ENCODE measurements at places on chromosomes 3 and 15.

- no peak for DNase-seq
Observed at GRCh38 chr3:14691239-14691638, 16.3 kb downstream of the C3orf20 start.

GRCh38 chr15:59237119-59237855 lies 30.6 kb downstream of the LDHAL6B start:
- no peak for DNase-seq

DNA sequence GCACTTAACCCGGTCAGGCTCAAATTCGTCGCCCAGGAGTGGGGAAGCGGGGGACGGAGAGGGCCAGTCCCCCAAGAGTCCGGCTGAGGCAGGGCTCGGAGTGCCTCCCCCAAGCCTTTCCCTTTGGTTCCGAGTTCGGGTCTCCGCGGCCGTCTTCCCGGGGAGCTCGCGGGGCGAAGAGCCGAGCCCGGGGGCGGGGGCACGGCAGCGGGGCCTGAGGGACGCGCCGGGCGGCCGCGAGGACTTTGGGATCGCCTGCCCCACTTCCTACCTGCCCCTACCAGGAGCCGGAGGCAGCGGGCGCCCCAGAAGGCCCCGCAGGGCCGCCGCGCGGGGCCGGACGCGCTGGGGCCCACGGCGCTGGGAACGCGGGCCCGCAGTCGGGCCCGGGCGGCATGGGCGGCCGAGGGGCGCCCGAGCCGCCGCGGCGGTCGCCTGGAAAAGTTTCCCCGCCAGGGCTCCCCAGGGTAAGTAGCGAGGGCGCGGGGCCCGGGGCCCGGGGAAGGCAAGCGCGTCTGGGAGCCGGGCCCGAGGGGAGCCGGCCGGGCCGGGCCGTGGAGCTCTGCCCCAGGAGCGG lies 2.8 kb downstream of the FURIN start:
- peak; percentile 73 for DNase-seq

DNA sequence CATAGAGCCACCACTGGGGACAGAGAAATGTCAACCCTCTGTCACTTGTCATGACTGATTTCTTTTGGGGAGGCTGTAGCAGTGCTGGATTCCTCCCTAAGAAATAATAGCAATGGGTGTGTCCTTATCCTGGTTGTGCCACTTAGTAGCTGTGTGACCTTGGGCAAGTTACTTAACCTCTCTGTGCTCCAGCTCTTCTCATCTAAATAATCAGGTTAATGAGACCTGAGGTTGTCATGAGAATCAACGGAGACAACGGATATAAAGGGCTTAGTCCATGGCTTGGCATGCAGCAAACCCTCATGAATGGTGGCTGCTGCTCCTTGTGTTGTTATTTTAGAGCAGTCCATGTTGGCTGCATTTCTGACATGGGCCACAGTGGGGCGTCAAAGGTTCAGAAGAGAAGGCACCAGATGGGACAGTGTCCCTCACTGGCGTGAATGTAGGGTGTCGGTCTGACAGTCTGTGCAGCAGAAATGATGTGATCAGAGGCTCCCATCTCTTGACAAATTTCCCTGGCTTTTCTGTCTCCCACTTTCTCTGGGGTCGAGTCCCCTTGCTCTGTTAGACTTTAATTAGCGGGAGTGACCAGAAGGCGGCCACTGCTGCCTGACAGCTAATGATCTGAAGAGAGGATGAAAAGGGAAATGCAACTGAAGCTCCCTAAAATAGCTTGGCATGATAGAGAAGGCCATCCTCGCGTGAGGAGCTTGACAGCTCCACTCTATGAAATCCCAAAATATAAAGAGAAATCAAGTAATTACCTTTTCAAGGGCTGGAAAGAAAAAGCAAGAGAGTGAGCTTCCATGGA lies 209.4 kb downstream of the CADPS start:
- DNase-seq, result peak; percentile 83

GRCh38 chr3:105354429-105354828 lies 12.3 kb upstream of the ALCAM start:
- peak; percentile 59 for DNase-seq

- DNase-seq, result peak; percentile 73
Observed at GRCh38 chr3:9028134-9028533, 64.9 kb upstream of the RAD18 start.

DNA sequence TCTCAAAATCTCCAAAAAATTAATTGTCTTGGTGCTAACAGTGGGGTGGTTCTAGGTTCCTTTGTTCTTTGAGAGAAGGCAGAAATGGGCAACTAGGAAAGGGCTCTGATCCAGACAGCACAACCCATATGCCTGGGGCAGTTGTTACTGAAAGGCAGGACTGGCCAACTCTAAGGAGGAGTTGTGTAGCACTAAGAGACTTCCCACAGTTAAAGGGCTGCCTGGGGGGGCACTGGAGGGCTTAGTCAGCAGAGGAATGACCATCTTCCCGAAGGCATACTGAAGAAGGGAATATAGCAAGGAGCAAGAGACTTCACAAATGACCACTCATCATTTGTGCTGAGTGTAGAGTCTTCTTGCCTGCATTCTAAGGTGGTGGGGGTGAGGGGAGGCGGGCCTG lies 15.8 kb downstream of the ILDR1 start:
- no peak for DNase-seq

- DNase-seq, result no peak
Observed at GRCh38 chr15:45251888-45252287, at the start of gene SLC28A2. Gene SLC28A2, plus strand, starts transcription at chr15:45252234. Its CDS starts 982 bp downstream, at chr15:45253216.

GRCh38 chr3:32399030-32399620 lies 7.5 kb downstream of the CMTM7 start:
- DNase-seq, result peak; percentile 79

DNA sequence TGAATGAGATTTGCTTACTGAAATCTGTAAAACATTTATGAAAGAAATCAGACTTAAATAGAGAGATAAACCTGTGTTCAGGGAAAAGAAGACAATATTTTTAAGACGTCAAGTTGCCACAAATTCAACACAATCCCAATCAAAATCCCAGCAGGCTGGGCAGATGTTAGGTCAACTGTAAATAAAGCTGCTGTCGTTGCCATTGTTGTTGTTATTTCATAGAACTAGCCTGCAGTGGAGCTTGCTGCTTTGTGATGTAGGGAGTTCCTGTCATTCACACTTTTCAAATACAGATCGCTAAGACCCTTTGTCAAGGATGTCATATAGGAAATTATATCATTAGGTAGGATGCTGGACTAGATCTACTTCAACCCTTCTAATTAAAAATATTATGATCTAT lies 123.1 kb downstream of the NEO1 start:
- no peak for DNase-seq

DNA sequence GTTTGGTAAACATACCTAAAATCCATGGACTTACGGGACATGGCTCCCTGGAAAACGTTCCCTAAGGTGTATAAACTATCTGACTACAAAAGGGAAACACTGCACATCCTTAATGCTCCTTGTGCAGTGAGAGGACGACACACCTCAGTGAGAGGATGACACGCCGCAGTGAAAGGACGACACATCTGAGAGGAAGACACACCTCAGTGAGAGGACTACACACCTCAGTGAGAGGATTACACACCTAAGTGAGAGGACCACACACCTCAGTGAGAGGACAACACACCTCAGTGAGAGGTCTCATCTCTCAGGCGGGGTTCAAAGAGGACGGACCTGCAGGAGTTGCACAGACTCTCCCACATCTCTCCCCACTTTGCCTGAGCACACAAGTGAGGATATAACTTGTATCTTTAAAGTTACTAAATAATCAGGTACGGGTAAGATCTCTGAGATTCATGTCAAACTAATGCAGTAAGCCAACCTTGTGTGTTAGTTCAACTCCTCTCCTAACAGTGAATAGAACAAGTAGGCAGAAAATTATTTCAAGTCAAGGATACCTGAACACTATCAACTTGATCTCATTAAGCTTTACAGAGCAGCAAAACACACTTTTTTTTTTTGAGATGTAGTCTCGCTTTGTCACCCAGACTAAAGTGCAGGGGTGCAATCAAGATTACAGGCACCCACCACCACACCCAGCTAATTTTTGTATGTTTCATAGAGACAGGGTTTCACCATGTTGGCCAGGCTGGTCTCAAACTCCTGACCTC lies 32.1 kb downstream of the HERC2 start:
- DNase-seq, result no peak

DNA sequence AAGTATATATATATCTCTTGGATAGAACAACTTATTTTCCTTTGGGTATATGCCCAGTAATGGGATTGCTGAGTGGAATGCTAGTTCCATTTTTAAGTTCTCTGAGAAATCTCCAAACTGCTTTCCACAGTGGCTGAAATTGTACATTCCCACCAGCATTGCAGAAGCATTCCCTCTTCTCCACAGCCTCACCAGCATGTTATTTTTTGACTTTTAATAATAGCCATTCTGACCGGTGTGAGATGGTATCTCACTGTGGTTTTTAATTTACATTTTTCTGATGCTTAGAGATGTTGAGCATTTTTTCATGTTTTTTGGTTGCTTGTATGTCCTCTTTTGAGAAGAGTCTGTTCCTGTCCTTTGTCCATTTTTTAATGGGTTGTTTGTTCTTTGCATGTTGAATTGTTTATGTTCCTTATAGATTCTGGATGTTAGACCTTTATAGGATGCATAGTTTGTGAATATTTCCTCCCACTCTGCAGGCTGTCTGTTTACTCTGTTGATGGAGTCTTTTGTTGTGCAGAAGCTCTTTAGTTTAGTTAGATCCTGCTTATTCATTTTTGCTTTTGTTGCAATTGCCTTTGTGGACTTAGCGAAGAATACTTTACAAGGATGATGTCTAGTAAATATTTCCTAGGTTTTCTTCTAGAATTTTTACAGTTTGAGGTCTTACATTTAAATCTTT lies 82.7 kb upstream of the NR2F2 start:
- DNase-seq, result peak; percentile 44

GRCh38 chr3:66747261-66747660 lies 246.4 kb upstream of the LRIG1 start:
- DNase-seq, result peak; percentile 44

GRCh38 chr15:48721061-48721810 lies 75.7 kb upstream of the FBN1 start:
- DNase-seq, result peak; percentile 91

GRCh38 chr3:127915115-127915936 lies at the start of gene KBTBD12:
Gene KBTBD12, plus strand, starts transcription at chr3:127915232. Its CDS starts 7,830 bp downstream, at chr3:127923062.
- no peak for DNase-seq

- DNase-seq, result no peak
Observed at GRCh38 chr3:187721055-187721454, 18.7 kb upstream of the RTP2 start.

DNA sequence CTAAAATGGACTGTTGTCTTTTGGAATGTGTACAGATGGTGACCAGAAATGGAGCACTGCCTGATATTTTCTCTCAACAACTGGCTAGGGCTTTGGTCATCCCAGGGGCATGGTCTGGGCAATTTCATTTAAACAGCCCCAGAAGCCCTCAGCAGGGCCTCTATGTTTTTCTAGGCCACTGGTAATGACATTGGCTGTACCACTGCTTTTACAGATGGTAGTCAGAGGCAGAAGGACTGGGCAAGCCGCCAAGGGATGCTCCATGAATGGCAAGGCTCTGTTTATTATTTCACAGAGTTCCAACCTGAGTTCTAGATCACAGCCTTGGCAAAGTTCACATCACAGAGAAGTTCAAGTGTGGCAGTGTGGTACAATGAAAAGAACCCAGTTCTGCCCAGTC lies 37.0 kb upstream of the LMCD1 start:
- DNase-seq, result no peak

DNA sequence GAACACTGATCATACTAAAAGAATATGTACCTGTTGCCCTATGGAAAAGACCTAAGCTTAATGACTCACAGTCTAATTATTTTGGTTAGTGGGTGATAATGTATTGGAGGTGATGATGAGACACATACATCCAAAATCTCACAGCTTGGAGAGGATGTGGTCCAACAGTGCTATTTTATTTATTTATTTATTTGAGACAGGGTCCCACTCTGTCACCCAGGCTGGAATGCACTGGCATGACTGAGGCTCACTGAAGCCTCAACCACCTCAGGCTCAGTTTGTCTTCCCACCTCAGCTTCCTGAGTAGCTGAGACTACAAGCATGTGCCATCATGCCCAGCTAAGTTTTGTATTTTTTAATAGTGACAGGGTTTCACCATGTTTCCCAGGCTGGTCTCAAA lies 35.0 kb downstream of the LPP start:
- no peak for DNase-seq

- DNase-seq, result no peak
Observed at GRCh38 chr15:43256341-43256740, 10.4 kb downstream of the TGM5 start.

DNA sequence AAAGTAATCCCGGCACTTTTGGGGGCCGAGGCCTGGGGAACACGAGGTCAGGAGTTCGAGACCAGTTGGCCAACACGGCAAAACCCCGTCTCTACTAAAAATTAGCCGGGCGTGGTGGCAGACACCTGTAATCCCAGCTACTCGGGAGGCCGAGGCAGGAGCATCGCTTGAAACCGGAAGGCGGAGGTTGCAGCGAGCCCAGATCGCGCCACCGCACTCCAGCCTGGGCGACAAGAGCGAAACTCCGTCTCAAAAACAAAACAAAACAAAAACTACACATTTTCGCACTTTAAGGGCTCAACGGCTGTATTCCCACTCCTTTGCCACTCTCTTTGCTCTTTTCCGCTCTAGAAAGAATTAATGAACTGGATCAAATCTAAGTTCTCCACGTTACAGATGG lies 763 bp upstream of the TRNT1 start:
- no peak for DNase-seq

- no peak for DNase-seq
Observed at GRCh38 chr3:33962396-33962795, 164.0 kb downstream of the PDCD6IP start.

DNA sequence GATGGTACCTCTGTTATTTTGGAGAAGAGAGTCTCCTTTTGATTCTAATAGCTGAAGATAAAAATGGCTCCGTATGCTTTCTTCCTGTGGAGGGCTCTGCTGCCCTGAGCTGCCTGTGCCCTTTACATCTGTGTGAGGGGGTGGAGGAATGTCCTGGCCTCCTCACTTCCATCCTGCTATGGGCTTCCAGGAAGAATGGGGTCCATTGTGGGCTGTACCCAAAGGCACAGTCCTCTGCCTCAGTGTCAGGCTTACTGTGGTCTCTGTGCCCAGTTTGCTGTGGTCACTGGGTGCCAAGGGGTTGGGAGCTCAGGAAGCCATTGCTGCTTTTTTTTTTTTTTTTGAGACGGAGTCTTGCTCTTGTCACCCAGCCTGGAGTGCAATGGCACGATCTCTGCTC lies 14.4 kb downstream of the DAG1 start:
- DNase-seq, result peak; percentile 13

GRCh38 chr3:179668429-179668828 lies 15.6 kb downstream of the USP13 start:
- no peak for DNase-seq

DNA sequence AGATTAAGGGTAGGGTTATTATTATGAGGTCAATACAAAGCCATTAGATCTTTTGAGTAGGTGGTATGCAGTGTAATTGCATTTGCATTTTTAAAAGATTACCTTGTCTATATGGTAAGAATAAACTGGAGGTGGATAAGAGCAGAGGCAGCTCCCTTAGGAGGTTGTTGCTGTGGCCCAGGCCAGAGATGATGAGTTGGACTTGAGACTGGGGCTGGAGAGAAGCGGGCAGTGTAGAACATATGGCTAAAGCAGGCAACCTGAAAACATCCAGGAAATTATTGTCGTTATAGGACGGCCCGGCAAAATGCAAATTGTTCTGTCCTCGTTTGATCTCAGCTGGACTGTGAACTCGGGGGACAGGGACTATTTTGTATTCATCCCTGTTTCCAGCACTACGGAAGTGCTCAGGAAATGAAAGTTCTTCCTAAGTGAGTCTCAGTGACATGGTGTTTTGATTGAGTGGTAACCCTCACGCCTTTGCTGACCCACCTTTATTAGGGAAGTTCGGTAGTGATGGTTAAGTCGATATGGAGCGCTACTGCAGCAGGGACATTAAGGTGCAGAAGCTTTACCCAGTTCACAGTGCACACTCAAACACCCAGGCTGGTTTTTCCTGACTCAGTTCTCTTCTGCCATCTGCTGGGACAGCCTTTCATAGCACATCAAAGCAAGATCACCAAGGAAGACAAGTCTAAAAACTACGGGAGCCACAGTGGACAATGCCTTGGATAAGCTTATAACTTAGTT lies 27.2 kb upstream of the VPS33B start:
- DNase-seq, result peak; percentile 79

All from adipocyte (in vitro differentiated cells).